ENCODE measurements at places on chromosomes 2 and 18. TPM values are rescaled to one million over a fixed set of nuclear protein-coding genes. Genes with fewer than 3 reads are reported as not detected.

Gene SIX3
- total RNA-seq, result not detected

Gene TUBB8B
- total RNA-seq, result not detected

Gene RPRM
- not detected for total RNA-seq

Gene CDK15
- total RNA-seq, result 0.70 TPM

Gene ZNF385B
- total RNA-seq, result 0.16 TPM

Gene RNF144A
- 9.6 TPM for total RNA-seq

Gene KLHL14
- total RNA-seq, result not detected

Gene PARD6G
- total RNA-seq, result 18.9 TPM

Gene MAB21L4
- not detected for total RNA-seq

Gene TRABD2A
- total RNA-seq, result 0.21 TPM

Gene FIGN
- 37.7 TPM for total RNA-seq

Gene CAPN14
- total RNA-seq, result 0.24 TPM

Gene RAX
- total RNA-seq, result not detected

Gene LAMA1
- total RNA-seq, result 0.30 TPM

Gene NT5C1B
- not detected for total RNA-seq

Gene ERICH2
- not detected for total RNA-seq

Gene CD207
- not detected for total RNA-seq

Gene LCT
- not detected for total RNA-seq

Gene MDH1B
- 1.3 TPM for total RNA-seq

DNA sequence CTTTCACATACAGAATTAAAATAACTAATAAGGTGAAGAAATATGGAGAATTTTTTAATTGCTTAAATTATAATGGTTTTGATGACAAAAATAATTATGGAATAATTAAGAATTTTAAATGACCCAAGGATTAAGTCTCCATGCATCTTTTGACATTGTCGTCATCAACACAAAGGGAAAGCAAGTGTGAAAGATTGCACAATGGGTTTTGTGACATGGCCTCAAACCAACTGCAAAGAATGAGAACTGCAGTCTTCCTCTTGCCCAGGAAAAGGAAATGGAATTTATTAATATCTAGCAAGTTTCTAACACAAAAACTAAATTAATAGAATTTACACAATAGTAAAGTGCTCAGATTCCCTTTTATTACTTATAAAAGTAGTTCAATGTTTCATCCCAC, 329.1 kb upstream of the PKDCC start:
- DNase-seq, result no peak

DNA sequence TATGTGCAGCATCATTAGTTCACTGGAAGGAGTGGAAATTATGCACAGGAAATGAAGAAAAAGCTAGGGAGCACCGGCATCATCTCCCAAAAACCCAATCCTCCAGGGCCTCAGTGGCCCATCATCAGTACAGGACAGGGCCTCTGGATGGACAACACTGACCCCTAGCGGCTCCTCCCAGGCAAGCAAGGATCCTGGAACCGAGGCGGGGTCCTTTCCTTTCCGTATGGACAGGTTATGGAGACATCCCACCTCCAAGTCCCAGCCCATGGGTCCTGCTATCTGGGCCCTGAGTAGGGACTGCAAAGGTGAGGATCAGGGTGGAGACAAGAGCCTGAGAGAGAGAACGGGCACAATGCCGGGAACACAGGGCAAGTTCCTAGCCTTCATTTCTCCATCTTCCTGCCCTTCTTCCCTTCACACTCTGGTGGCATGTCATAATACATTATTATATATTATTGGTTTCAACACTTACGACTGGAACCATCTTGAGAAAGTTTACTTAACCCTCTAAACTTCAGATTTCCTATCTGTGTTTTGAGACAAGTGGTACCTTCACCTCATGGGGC, 68.2 kb downstream of the ZNF516 start:
- peak; percentile 77 for DNase-seq

DNA sequence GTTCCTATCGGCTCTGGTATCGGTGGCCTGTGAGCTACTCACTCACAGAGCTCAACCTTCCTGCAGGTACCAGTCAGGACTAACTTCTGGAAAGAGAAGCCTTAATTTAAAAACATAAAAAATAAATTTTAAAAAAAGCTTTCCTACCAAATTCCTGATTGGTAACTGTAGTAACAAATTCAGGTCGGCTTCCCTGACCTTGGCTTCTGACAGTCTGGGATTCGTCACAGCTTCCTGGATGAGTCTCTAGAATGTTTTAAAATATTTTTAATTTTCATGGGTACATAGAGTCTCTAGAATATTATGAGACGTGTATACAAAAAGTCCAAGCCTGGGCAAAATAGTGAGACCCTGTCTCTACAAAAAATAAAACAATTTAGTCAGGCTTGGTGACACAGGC, 45.0 kb upstream of the MTCL1 start:
- no peak for DNase-seq

- no peak for DNase-seq
These were observed 53.9 kb downstream of the MBP start for GRCh38 chr18:77078690-77079070.

GRCh38 chr2:170737821-170738220, 22.7 kb downstream of the SP5 start:
- DNase-seq, result no peak

GRCh38 chr18:48889981-48890762, 60.6 kb downstream of the SMAD7 start:
- no peak for DNase-seq

DNA sequence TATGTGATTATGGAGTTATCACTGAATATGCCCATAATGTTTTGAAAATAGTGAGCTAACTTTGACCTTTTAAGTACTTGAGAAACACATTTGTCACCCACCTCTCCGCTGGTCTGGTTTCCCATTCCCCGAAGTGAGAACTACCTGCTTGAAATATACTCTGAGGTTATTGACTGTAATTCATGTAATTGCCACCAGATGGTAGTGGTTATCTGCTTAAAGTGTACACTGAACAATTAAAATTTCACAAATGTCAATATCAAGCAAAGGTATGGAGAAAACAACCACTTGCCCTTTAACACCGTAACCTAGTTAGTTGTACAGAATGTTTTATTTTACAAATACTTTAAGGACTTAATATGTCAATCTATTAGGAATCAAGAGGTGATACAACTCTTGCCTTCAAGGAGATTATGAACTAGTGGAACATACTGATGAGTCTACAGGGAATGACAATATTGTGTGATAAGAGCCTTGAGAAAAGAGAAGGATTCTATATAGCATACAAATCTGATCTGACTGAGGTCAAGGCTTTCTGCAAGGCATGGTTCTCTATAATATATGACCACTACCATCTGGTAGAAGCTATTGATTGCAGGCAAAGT, 316.8 kb upstream of the KCNH7 start:
- DNase-seq, result no peak

- DNase-seq, result no peak
These were observed 90.9 kb downstream of the ACVR1 start for GRCh38 chr2:157785200-157785599.

DNA sequence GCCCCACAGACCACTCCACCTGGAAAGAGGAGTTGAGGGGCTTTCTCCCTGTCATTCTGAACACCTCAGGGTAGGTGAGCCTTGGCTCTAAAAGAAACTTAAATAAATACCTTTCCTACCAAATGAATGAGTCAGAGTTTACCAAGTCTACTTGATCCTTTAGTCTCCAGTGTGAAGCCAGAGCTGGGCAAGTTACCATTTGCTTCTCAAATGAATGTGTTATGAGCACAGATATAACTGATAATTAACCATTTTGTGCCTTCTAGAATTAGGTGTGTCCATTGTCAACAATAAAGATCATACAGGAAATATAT, 347.7 kb downstream of the KIAA1328 start:
- no peak for DNase-seq

DNA sequence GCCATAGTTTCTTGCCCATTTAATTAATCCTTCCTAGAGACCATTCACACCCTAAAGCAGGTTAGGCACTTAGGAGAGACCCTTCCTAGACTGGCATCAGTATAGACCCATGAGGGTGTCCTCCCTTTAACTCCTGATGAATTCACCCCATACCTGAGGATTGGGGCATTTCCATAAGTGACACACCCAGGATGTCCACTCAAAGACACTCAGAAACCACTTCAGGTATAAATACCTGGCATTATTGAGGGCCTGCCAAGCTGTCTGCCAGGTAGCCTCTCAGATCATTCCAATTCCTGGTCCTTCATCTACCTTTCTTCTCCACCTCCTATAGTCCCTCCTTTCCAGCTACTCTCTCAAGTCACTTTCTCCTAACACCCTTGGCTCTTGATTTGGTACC, 57.5 kb upstream of the SLC14A2 start:
- DNase-seq, result no peak

- DNase-seq, result no peak
These were observed 136.0 kb downstream of the INSIG2 start for GRCh38 chr2:118223992-118224894.

DNA sequence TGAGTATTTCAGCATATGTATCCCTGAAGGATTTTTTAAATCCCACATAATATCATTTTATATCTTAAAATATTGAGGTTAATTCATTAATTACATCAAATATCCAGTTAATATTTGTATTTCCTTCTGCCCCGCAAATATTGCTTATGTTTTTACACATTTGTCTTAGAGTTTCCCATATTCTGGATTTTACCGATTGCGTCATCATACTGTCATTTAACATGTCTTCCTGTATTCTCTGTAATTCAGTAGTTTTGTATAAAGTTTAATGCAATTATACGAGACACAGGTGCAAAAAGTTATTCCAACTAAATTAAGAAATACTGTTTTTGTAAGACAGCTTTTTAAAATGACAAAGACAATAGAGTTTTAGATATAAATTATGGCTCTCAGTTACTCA, 33.5 kb upstream of the UBXN4 start:
- DNase-seq, result no peak

DNA sequence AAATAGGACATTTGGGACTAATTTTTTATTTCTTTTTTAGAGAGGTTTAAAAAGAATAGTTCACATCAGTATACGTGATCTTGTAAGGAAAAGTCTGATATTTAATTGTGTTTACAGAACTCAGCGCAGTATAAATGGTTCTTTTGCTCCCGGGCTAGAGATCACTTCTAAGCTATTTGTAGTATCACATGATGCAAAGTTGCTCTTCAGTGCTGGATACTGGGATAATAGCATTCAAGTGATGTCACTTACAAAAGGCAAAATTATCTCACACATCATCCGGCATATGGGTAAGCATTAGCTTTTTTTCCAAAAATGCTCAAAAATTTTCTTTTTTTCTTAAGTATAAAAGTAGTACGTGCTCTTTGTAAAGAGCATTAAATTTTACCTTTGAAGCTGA, 37.4 kb upstream of the CYP20A1 start:
- DNase-seq, result no peak

DNA sequence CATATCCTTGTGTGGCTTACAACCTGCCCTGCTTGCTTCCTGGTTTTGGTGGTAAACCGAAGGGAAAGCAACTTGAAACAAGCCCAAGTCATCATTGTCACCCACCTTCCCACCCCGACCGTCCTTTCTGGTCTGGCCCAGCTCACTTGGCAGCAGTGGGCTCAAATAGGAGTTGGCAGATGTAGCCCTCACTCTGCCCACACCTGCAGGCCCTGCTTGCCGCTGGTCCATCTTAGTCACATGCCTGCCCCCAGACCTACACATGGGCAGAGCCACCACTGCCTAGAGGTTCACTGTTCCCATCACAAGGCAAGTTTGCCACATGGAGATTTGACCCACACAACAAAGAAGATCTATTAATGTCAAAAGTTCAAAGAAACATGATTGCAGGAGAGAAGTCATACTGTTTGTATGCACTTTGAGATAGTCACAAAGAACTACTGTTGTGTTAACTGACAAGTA, 9.3 kb downstream of the EIPR1 start:
- no peak for DNase-seq

- DNase-seq, result no peak
These were observed 70.2 kb upstream of the ID2 start for GRCh38 chr2:8611700-8612099.

GRCh38 chr18:79458131-79458838, 62.6 kb downstream of the NFATC1 start:
- no peak for DNase-seq

GRCh38 chr2:32963941-32964340, 17.2 kb downstream of the LTBP1 start:
- no peak for DNase-seq

DNA sequence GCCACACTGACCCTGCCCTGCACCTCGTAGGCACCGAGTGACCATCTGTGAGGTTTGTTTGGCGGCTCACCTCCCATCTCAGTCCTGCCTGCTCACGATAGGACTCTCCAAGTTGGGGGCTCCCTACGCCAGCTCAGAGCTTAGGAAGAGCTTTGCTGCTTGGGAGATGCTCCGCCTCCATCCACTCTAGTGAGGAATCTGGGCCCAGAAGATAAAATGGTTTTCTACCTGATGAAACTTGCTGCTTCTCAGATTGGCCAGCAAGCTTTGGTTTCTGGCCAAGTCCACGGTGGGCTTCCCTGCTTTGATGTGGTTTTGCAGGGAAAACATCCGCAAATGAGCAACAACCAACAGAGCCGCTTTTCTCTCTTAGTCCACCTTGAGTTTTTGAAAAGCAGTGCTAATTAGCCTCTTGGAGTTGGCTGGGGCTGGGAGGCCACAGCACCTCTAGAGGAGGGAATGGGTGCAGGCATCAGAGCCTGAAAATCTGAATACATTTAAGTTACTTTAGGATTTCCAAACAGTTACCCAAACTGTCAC, 42.2 kb downstream of the THNSL2 start:
- no peak for DNase-seq

DNA sequence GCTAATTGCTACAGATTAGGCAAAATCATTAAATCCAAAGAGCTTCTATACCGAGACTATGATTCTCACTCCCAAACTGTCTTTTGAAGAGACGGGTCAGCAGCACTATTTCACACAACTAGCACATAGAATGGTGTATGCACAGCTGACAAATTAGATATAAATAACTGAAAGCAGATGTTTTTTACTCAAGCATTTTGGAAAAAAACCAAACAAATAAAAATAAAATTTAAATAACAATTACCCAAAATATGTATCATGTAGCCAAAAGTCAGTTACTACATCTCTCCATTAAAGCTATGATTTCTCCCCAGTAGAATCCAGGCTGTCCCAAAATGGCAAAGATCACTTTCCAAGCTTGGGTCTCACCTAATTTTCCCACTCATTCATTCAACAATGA, 107.9 kb downstream of the TMEM163 start:
- DNase-seq, result no peak

GRCh38 chr18:47912794-47913585, 17.5 kb downstream of the SMAD2 start:
- no peak for DNase-seq

GRCh38 chr2:219003267-219003634, 10.0 kb upstream of the CRYBA2 start:
- DNase-seq, result no peak

DNA sequence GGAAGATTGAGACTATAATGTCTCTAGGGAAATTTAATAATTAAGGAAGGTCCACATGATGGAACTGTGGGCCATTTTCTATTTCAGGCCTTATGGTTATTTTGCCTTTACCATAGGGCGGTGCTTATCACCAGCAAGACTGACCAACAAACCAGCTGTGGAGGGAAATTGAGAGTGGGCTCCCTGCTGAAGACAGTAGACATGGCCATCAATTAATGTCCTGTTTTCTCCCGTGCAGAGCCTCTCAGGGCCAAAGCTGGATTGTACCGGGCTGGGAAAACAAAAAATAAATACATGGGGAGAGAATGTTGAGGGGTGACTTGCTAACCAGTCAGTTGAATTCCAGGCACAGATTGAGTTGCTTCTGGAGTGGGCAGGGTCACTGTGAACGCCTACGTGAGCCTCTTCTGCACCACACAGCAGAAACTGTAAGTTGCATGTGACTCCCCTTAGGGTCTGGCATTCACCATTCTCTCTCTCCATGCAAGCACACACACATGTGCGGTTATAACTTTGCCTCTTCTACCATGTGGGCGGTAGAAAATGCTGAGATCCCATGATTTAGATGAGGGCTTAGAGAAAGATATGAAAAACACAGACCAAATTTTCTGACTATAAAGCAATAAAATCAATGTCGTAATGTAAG, 128.5 kb downstream of the COPS8 start:
- no peak for DNase-seq

Measured in osteocyte (in vitro differentiated cells).